ENCODE measurements at places on chromosomes 5 and 9.

DNA sequence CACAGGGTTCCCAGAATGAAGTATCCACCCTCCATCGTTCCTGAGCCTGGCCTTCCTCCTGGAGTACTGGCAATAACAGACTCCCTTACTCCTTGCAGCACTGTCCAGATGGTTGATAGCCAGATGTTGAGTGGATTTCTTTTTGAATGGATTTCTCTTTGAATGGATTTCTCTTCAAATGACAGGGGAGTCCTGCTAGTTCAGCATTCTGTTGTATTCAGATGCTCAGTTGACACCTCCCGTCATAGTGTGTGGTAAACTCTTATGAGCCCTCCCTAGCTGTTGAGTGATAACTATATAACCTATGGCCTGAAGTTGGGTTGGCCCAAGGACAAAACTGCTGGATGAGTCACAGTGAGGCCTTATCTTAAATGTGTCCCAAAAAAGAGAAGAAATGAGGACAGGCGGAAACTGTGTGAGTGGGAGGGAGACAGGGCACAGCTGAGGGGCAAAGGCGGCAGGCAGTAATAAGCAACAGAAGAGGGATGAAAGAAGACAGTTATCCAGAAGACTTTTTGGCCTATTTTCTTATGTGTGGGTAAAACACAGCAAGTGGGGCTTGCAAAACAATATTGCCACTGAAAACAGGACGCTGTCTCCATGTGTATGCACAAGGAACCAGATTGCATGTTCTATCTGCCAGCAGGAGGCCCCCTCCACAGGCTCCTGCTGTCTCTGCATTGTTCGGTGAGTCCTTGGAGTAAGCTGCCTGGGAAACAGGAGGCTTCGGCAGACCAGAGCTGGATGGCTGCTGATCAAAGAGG is 209.5 kb upstream of the S1PR3 start:
- DNase-seq: no peak

GRCh38 chr9:93295456-93296076 is 111.6 kb downstream of the WNK2 start:
- no peak for DNase-seq

DNA sequence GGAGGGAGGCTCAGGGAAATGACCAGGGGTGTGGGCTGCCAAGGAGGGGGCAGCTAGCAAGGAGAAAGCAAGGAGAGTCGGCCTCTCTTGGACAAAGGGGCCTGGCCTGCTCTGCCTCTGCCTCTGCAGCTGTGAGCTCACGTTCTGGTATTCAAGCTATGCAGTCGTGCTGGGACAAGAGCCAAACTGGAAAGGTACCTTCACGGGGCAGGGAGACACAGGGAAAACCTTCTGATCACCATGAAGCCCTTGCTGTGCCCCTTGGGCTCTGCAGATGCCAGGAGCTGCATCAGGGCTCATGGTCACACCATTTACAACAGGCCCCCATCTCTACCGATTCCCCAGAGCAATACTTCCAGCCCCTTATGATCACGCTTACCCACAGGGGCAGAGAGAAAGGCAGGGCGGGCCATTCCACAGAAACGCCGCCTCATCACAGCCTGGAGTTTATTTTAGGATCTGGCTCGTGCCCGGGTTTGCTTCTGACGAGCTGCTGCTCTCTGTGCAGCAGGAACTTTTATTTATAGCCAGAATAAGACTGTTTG is 63.2 kb downstream of the PRRT1B start:
- DNase-seq: no peak

DNA sequence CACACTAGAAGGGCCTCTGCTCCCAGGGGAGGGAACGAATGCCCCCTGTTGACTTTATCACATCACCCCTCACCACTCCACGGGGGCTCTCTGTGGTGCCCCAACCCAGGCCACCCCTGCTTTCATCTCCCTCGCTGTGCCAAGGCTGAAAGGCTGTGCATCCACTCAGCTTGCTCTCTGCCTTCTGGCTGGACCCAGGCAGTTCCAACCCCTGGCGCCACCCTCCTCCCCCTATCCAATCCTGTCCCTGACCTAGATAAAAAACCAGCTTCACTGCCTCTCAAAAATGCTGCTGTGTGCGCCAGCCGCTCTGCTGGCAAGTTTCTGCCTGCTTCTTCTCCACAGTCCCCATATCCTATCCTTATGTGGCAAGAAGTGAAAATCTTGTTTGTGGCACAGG is 22.4 kb upstream of the CORO2A start:
- no peak for DNase-seq

DNA sequence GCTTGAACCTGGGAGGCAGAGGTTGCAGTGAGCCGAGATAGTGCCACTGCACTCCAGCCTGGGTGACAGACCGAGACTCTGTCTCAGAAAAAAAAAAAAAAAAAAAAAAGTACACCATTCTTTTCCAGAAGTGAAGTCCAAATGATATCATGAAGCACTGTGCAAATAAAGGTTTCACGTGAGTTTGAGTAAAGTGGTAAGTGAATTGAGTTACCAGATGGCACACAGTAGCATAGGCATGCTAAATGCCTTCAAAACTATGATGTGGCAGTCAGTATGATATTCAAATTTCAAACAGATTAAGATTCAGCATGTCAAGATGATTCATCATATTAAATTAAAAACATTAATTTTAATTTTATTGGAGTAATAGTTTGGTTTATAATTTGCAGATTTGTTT is 195.2 kb downstream of the TAF11L14 start:
- DNase-seq: no peak

GRCh38 chr9:503881-504852 is 289.5 kb downstream of the DOCK8 start:
- DNase-seq: peak; percentile 41

- no peak for DNase-seq
These were observed 20.0 kb upstream of the ZNF782 start for GRCh38 chr9:96874201-96874785.

GRCh38 chr5:173764332-173765028 is 123.7 kb upstream of the CPEB4 start:
- DNase-seq: no peak

DNA sequence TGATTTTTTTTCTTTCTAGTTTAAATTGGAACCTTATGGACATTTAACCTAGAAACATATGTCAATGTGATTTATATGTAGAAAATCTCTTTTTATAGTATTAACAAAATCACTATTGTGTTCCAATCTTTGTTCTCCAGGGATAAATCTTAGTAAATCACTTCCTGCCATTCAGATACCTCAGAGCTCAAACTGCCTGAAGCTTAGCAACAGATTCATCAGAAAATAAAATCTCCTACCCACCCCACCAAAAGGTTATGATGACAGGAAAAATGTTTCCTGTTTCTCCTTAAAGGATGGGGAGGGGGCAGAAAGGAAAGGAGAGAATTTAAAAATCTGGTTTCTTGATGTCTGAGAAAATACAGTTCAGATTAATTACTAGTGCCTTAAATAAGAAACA is 105.0 kb upstream of the TUT7 start:
- no peak for DNase-seq

DNA sequence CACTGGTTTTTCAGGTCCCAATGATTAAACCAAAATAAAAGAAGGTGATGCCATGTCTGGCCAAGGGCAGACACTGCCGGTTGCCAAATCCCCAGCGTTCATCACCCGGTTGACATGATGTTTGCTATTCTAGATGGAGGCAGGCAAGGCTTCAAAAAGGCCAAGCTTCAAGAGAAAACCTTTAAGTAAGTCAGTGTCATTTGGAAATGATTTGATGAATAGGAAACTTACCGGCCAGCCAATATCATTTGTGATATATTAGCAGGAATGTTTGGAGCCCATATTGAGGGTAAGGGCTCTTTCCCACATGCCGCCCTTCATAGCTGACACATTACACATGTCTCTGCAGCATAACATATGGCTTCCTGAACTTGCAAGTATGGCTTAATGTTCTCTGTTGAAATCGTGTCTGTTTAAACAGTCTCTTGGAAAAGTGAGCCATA is 89.5 kb upstream of the TTC23L start:
- no peak for DNase-seq

GRCh38 chr5:94043311-94043710 is 301.9 kb upstream of the POU5F2 start:
- DNase-seq: no peak

DNA sequence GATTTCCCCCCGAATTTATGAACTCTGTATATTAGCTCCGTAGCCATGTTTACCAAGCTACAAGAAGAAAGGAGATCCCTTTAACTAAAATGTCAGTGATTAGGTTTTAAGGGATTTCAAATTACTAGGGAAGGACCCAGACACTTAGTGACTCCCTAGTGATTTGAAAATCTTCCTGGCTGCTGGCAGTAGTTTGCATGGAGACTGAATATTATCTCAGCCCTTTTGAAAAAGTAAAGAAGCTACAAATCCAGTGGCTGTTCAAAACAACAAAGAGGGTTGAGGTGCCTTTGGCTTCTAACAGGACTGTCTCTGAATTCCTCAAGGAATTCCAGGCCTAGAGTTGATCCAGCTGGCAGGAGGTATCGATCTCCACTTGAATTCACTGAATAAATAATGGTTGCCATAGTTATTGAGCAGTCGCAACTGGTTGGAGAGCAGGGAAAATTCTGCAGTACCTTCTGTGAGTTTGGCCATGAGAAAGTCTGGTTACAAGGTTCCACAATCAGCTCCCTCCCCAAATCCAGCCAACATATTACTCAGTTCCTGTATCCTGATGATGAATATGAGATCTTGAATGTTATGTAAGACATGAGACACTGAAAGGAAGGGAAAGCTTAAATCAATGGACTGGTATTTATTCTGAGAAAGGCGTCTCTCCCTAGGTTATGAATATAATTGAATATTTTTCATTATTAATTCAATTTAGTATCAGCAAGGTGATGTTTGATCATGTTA is 37.7 kb downstream of the NR4A3 start:
- no peak for DNase-seq

- no peak for DNase-seq
These were observed 136.3 kb downstream of the TTLL11 start for GRCh38 chr9:121956808-121957207.

- DNase-seq: no peak
These were observed 85.2 kb downstream of the EHMT1 start for GRCh38 chr9:137703842-137704508.

- DNase-seq: no peak
These were observed 100.1 kb upstream of the LRRTM2 start for GRCh38 chr5:138975098-138975847.

DNA sequence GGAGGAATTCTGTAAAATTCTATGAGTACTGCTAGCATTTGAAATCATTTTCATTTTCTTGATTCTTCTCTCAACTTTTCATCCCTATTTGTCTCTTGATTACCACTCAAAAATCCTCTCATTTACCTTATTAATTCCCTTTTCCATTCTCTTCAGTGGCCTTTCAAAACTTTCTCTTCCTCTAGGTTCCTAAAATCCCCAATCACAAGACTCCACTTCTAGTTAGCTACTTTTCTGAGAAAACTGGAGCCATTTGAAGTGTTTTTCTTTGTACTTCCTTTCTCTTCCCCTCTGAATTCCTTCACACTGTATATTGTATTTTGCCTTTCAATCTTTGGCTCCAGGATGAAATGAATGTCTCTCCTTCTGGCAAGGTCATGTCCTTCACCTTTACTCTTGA is 61.3 kb upstream of the NR4A3 start:
- no peak for DNase-seq

DNA sequence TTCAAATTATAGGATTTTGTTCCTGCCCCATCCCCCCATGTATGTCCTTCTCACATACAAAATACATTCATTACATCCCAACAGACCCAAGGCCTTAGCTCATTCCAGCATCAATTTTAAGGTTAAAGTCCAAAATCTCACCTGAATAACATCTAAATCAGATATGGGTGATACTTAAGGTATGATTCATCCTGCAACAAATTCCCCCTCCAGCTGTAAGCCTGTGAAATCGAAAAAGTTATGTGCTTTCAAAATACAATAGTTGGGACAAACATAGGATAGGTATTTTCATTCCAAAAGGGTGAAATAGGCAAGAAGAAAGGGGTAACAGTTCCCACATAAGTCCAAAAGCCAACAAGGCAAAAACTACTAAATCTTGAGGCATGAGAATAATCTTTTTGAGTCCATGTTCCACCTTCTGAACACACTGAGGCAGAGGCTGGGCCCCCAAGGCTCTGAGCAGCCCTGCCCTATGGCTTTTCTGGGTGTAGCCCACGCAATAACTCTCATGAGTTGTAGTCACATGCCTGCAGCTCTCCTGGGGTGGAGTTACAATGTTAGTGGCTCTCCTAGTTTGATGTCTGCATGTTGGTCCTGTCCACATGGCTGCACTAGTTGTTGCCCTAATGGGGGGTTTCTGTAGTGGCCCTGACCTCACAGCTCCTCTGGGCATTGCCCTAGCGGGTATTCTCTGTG is 243.9 kb upstream of the SMARCA2 start:
- no peak for DNase-seq

DNA sequence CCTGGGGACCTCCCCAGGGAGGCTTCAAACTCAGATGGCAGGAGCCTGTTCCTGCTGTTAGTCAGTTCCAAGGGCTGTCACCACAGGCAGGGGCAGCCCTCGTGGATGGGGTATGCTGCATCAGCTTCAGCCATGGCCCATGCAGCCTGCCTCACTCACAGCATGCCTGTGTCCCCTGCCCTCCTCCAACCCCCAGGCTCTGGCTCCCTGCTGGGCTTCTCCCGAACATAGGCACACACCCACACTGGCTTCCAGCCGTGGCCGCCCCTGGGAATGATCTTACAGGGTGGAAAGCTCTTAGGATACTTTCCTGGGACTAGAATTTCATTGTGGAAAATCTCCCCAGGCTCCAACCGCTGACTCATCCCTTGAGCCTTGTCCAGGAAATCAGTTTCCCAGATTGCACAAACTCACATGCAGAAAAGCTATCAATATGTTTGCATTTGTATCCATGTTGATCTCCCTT is 163.8 kb downstream of the SEC61B start:
- no peak for DNase-seq

DNA sequence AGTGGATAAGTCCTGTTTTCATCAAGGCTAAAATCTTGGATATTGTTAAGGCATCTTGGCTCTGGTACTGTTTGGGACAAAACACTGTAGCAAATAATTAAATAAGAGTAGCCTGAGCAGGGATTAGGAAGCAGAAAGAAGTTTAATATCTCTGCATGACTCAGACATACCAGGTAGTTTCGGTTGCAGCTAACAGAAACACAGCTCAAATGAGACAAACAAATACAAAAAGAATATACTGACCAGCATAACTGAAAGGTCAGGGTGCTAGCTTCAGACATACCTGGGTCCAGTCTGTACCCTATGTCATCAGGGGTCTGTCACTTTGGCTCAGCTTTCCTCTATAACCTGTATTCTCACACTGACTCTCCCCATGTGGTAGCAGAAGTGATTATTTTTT is 156.4 kb upstream of the MAP3K1 start:
- DNase-seq: no peak

- no peak for DNase-seq
These were observed 210.7 kb upstream of the SLC24A2 start for GRCh38 chr9:19999491-20000057.

GRCh38 chr5:153613144-153613543 is 122.7 kb downstream of the GRIA1 start:
- DNase-seq: no peak

Data from stimulated activated CD4-positive, alpha-beta T cell treated with anti-CD3 and anti-CD28 coated beads, Interleukin-1b, Interleukin-23, amount 100 ng/mL, for 1 hour (primary cell).